Stimulated activated CD4-positive, alpha-beta T cell treated with anti-CD3 and anti-CD28 coated beads, TNF-alpha, amount 100 ng/mL, for 48 hours (primary cell): ENCODE measurements at places on chromosomes 1 and 21.

GRCh38 chr1:1842360-1843146 is 48.3 kb downstream of the GNB1 start:
- no peak for DNase-seq

GRCh38 chr1:70874818-70875217 is 172.8 kb downstream of the PTGER3 start:
- no peak for DNase-seq

GRCh38 chr1:87330057-87330884 is 1.6 kb downstream of the LMO4 start:
- DNase-seq, result no peak

DNA sequence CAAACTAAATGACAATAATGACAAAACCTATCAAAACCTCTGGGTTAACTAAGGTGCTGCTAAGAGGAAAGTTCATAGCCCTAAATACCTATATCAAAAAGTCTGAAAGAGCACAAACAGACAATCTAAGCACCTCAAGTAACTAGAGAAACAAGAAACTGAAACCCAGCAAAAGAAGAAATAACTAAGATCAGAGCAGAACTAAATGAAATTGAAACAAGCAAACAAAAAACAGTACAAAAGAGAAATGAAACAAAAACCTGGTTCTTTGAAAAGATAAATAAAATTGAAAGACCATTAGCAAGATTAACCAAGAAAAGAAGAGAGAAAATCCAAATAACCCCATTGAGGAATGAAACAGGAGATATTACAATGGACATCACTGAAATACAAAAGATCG is 44.8 kb upstream of the KIAA0040 start:
- DNase-seq, result no peak

GRCh38 chr21:42857216-42857615 is 22.1 kb downstream of the WDR4 start:
- no peak for DNase-seq

DNA sequence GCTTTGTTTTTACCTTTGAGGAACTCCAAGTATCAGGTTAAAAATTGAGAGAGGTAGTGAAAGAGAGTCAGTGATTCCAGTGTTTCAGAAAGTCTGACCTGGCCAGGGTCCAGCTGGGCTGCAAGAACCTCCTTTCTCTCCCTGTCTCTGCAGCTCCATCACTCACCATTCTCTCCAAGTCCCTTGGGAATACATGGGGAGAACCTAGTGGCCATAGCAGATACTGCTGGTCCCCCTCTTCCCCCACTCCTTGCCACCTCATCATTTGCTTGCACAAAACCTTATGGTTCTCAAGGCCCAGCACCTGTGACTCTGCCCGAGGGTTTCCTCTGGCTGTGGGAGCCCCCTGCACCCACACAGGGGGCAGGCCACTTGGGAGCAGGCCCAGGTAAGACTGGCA is 279.5 kb downstream of the KIF26B start:
- no peak for DNase-seq

DNA sequence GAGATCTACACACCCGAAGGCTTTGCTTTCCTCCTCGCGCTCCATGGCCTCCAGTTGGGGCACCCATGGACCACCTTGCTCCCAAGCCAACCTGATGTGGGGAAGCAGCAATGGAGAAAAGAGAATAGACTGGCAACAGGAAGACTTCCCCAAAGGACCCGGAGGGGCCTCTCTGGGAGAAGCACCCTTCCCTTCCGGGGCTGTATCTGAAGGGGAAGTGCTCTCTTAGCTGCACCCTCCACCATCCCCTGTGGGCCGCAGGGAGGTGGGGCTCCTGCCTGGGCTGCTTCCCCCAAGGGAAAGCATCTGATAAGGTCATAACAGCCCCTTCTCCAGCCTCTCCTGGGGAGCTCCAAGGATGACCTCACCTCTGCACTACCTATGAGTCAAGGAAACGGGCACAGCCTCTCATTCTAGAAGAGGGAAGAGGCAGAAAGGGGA is 100.2 kb downstream of the RIPK4 start:
- DNase-seq, result no peak

DNA sequence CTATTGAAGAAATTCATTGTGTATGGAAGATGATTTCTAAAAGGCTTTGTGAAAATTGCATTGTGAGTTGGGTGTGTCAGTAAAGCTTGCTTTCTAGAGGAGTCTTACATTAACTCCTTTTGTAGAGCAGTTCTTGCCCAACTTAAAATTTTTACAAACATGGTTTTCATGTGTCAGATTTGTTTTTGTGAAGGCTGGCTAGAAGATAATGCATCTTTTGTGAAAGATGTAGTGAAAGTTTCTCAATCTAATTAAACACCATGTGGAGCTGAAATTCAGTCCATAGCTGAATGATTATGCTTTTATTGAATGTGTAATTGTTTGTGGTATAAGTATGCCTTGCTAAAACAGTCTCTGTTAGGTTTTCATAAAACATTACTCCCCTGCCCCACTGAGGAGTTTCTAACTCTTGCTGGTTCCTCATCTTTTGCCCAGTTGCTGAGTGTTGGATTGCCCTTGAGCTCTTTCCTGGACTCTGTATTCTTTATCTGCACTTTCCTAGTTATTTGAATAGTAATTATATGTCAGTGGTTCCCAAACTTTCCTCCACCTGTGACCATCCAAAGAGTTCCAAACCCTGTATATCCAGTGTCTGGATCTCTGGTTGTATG is 38.0 kb downstream of the KCTD3 start:
- no peak for DNase-seq

- no peak for DNase-seq
Measured at GRCh38 chr1:247487057-247487456, 29.2 kb upstream of the OR2B11 start.

DNA sequence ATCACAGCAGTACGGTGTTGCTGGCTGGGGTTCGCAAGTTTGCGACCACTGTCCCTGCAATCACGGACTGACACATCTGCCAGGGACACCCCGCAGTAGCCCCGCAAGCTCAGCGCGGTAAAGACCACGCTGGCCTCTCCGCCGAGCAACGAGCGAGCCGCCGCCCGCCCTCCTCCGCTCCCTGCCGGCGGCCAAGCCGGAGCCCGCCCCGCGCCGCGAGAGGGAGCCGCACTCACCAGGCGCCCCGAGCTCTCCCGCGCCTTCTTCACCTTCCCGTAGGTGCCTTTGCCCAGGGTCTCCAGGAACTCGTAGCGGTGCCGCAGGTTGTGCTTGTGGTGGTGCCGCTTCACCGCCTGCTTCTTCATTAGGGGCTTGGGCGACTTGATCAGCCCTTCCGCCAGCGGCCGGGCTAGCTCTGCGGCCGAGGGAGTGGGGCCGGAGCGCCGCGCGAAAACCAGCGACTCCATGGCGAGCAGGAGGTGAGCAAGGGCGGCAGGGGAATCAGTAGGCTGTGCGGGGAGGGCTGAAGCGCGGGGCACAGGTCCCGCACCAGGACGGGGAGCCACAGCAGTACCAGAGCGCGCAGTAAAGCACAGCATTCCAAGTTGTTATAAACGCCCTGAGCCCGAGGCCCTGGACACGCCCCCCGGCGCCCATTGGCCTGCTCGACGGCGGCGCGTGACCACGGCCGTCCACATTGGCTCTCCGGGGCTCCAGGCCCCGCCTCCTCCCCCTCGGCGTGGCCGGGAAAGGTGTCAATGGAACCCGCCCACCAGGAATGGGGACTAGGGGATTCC is at the start of gene NUAK2:
NUAK2 (minus strand) TSS at position 584 of the 797 bp plus-strand sequence; CDS start at position 467, 117 bp downstream.
- DNase-seq, result peak; percentile 84

- DNase-seq, result no peak
Measured at GRCh38 chr1:50285994-50286393, 137.2 kb downstream of the DMRTA2 start.

DNA sequence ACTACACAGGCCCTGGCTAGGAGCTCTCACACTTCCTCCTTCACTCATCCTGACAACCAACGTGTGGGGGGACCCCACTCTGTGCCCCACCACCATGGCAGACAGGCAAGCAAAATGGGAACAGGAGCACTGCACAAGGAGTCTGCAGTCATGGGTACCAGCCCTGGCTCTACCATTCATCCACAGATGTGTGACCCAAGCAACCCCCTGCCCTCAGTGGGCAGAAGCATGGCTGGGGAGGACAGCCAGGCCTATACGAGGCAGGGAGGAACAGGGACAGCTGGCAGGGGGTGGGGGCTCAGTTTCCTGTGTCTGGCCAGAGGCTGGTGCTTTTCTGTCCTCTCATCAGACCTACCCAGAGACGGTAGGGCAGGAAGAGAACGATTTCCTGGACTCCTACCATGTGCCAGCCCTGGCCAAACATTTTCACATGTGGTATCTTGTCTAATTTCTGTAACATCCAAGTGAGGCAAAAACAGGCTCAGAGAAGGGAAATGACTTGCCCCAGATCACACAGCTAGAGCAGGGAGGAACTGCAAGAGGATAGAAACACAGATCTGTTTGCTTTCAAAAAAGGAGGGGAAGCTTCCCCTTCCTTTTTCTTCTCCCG is 178.0 kb downstream of the HIVEP3 start:
- no peak for DNase-seq

GRCh38 chr1:156874572-156875340 is 14.1 kb downstream of the NTRK1 start:
- DNase-seq, result no peak

GRCh38 chr1:31673433-31673832 is 28.8 kb upstream of the PEF1 start:
- DNase-seq, result no peak

- DNase-seq, result no peak
Measured at GRCh38 chr1:31122741-31123140, 57.2 kb upstream of the PUM1 start.

DNA sequence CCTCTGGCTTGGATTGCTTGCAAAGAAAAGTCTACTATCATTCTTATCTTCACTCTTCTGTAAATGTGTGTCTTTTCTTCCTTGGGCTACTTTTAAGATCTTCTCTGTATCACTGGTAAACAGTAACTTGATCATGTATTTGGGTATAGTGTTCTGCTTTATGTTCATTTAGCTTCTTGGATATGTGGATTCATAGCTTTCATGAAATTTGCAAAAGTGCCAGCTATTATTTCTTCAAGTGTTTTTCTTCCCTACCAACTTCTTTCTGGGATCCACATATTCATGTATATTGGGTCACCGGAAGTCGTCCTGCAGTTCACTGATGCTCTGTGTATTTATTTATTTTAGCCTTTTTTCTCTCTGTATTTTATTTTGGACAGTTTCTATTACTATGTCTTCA is 11.3 kb downstream of the SYNJ1 start:
- DNase-seq, result no peak

DNA sequence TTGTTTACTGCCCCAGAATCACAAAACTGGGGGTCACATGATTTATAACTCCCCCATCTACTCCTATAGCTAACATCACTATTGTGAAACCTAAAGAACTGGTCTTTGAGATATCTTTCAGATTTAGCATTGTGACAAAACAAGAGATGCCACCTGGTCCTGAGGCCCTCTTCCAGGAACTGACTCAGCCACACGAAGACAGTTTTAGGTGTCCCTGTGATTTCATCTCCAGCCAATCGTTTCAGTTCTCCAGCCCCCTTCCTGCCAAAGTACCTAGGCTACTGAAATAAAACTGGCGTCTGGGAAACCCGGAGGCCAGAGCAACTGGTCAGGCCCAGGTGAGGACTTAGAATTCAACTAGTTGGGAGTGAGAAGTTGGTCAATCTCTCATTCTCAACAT is 36.6 kb downstream of the TBX19 start:
- no peak for DNase-seq
